ENCODE measurements at places on chromosomes 7 and 10.

DNA sequence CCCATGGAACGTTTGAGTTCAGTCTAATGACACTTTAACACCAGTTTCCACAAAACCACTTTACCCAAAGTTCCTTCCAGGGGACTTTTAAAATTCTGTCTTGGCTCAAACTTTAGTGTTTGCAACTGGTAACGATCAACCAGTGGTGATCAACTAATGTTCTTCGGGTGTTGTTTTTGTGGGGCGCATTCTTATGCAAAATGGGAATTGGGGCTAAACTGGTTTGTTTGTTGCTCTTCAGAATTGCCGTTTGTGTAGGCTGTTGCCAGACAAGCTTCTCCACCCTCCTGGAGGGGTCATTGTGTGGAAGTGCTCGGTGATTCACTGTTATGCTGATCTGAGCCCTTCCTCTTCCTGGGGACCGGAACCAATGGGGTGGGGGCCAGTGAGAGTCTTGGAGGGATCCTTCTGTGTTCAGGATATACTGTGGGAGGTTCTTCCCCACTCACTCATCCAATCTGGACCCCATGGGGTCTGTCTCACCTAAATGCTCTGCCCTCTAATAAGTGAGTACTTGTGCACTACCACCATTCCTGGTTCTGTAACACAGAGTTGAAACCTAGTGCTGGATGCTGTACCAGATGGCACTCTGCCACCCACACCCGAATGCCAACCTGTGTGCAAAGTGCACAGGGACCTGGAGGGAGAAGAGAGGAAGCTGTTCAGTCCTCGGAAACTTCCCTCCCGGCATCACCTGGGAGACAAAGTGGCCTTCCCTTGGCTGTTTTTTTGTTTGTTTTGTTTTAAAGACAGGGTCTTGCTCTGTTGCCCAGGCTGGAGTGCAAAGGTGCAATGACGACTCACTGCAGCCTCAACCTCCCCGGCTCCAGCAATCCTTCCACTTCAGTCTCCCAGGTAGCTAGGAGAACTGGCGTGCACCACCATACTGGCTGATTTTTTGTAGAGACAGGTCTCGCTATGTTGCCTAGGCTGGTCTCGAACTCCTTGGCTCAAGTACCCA lies 2.1 kb downstream of the NFE2L3 start:
- DNase-seq: peak; percentile 68

- no peak for DNase-seq
Measured at GRCh38 chr10:110355922-110356627, 51.4 kb upstream of the SMNDC1 start.

GRCh38 chr10:126331101-126331500 lies 57.2 kb downstream of the ADAM12 start:
- peak; percentile 85 for DNase-seq

DNA sequence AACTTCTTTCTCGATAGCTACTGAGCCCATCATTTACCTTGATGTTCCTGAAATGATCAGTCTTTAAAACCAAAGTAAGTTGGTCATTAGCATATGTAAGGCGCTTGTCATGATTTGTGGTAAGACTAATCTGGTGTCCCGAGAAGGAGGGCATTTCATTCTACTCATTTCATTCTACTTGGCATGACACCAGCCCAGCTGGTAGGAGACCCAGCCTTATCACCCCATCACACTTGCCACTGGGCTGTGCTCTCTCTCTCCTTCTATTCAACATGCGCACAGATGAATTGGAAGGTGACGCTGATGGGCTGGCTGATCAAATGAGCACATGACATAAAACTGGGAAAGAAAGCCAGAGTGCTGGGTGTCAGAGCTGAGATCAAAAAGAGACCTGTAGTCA lies 65.7 kb downstream of the CRTAC1 start:
- no peak for DNase-seq

- DNase-seq: no peak
Measured at GRCh38 chr10:26318672-26319071, 102.1 kb downstream of the GAD2 start.

GRCh38 chr10:55400075-55400849 lies 599.2 kb upstream of the PCDH15 start:
- no peak for DNase-seq

DNA sequence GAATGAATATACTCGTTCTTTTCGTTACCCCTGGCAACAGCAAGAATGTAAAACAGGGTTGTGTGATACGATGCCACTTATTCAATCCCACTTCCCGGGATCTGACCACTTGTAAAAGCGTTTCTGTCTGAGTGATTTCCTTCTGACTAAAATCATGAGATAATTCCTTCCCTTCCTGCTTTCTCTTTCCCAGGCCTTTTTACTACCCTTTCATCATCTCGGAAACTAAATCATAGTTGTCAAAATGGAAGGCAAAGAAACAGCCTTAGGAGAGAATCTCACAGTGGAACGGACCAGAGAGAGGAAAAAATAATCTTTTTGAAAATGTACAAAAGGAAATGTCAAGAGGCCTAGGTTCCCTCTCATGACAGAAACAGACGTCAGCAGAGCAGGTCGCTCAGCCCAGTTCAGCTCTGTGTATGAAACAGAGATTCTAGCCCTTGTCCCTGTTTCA lies 29.8 kb downstream of the DIP2C start:
- peak; percentile 87 for DNase-seq

- no peak for DNase-seq
Measured at GRCh38 chr10:24790073-24790472, 66.4 kb upstream of the ARHGAP21 start.

GRCh38 chr10:25117757-25118156 lies 57.0 kb upstream of the GPR158 start:
- DNase-seq: no peak

- no peak for DNase-seq
Measured at GRCh38 chr7:102008535-102009262, 191.3 kb downstream of the CUX1 start.

- DNase-seq: no peak
Measured at GRCh38 chr7:28774261-28774988, 183.7 kb downstream of the TRIL start.

DNA sequence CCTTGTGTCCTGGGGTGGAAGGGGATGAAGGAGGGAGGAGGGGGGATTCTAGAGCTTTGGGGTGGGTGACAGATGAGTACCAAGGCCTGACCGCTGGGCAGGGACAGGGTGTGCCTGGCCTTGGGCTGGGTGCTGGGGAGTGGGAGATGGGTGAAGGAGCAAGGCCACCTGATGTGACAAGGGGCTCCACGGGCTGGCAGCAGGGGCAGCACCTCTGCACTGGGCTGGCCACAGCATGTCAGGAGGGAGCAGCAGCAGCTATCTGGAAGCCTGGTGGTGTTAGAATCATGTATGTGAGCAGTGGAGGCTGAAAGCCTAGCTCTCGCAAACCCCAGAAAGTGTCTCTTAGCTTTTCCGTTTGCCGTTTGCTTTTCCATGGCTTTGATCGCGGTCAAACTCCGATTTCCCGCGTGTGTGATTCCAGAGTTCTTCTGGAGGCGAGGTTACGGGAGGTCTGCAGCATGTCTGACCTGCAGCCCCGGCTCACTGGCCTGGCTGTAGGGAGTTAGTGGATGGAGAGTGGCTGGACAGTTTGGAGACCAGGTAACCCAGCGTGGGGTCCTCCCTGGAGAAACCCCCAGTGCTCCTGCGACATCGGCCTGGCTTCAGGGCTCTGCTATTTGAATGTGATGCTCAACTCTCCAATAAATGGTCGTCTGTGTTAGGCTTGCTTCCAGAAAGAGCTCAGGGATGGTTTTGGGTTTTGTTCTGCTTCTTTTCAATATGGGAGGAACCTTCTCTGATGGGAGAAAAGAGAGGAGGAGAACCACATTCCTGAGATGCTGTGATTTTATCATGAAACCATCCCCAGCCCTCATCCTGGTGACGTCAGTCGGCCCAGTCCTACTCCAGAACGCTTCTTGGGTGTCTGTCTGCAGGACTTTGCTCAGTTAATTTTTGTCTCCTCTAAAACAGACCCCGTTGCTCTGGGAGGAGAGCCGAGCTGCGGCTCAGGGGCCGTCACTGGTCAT lies 105.5 kb downstream of the CUX1 start:
- peak; percentile 55 for DNase-seq

DNA sequence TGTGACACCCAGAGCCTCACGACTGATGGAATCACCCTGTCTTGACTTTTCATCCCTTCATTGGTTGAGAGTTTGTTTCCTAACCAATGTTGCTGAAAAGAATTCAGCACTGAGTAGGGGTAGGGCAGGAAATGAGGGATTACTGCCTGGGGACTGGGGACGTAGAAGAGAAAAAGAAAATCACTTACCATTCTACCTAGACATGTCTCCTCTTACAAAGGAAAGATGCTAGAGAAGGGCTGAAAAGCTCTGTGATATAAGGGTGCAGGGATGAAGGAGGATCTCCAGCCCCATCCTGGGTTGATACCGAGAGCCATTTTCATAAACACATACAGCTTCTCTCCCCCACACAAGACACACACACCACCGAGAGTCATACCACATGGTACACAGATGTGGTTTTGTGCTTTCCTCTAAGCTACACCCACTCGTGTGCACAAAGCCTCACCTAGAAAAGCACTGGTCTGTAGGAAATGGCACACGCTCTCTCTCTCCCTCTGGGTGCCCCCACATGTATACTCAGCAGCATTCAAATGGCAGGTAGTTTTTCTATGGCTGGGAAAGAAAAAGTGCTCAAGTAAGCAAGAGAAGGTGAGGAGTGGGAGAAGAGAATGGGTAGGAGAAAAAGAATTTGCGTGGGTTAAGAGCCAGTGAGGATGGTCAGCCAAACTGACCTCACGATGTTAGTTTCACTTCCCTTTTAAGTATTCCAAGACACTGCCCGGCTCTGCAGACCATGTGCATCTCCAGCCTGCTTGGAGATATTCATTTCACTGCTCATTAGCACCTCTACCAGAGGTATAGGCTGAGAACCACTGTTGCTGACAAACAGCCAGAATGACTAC lies 85.8 kb downstream of the CALD1 start:
- DNase-seq: peak; percentile 76

DNA sequence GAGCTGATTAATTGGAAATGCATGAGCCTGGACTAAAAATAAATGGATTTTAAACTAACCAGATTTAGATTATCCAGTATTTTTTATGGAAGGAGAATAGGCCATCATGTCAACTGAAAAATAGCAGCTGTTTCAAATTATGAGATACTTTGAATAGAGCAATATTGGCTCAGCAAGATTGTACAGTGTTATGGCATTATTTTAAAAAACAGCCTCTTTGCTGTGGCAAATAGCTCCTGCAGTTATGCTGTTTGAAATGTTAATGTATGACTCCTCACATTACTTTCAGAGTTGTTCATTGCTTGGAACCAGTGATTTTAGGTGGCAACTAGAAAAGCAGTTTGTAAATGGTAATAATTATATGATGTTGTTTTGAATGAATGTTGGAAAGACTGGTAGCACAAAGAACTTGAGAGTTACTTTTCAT lies 244.5 kb downstream of the KIAA1217 start:
- DNase-seq: peak; percentile 37
